ENCODE measurements at places on chromosomes 12 and 14.

DNA sequence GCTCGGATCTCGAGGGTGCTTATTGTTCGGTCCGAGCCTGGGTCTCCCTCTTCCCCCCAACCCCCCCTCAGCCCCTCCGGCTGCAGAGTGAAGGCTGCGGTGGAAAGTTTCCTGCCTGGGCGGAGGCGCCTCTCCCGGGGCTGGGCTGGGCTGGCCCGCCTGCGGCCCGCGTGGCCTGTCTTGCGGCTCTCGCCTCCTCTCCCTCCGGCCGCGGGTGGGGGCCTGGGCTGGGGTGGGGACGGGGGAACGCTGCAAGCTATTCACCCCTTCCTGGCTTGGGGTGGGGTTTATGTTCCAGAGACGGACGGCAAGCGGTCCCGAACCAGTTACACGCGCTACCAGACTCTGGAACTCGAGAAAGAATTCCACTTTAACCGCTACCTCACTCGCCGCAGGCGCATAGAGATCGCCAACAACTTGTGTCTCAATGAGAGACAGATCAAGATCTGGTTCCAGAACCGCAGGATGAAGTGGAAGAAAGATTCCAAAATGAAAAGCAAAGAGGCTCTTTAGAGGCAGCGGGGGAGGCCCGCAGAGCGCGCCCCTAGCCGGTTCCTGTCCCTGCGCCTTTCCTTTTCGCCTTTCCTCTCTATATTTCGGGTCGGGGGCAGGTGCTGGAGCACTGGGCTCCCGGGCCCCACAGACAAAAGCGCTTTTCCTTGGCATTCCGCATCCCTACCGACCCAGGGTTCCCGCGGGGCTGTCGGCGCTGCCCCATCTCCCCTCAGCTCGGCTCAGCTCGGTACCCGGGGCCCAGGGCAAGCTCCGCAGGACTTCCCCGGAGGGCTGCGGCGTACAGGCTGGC lies 1.3 kb downstream of the HOXC5 start:
- no peak for DNase-seq

DNA sequence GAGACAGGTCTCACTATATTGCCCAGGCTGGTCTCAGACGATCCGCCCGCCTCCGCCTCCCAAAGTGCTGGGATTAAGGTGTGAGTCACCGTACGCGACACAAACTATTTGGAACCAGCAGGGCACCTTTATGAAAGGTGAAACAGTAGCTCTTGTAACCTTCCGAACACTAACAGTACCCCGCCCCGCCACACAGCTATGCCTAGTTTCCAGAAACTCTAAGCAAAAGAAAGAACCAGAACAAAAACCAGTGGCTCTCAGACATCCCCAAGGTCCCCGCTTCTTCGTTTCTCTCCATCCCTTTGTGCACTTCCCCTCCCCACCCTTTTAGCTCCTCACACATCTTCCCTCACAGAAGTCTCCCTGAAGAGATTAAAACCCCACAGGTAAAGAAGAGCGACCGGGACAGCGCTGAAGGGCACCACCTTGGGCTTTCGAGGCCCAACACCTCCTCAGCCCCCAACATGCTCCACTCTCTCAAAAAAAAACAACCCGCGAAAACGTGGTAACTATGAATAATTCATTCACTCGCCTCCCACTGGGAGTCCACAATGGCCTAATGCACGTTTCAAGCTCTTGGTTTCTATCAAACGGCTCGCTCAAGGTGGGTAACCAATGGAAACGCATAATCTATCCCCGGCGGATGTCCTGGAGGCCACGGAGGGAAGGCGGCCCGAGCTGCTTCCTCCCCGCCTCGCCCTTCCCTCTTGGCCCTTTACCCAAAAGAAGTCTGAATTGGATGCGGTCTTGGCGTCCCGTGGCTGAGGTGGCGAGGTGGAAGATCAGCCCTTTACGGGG lies 877 bp downstream of the BAG5 start:
- no peak for DNase-seq

GRCh38 chr14:73741876-73742519 lies 27.8 kb upstream of the PNMA1 start:
- no peak for DNase-seq

DNA sequence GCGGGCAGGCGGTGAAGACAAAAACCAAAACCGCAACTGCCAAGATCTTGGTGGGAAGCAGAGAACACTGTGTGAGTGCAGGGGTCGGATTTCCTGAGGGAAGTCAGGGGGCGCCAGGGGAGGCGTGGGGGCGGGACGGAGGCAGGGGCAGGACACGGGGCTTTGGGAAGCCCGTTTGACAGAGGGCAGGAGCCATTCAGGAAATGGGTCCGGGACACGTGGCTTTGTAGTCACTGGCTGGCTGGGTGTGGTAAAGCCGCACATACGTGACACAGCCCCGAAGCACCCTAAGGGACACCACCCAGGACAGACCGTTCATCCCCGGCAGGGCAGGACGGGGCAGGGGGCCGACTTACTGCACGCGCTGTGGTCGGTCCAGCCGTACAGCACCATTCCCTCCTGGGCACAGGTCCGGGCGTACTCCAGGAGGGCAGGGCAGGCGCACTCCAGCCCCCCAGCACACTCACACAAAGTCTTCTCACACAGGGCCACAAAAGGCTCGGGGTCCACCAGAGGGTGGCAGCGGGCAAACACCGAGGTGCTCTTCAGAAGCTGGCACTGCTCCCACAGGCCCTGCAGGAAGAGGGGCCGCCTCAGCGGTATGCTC lies 49.4 kb downstream of the VWF start:
- no peak for DNase-seq

DNA sequence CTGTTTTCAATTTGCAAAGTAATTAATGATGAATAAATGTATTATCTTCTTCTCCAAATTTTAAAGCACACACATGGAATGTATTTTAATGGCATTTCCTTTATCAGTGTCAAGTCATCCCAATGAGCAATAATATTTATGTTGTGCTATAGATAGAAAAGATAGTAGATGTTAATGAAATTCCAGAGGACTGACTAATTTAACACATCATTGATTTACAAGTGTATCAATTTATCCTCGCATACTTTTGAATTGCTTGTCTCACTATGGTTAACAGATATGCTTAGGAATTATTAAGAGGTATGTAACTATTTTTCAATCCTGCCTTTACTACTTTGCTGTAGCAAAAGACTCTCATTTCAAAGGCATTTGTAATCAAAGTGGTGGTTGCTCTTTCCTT lies 842.9 kb downstream of the SLC6A15 start:
- no peak for DNase-seq

GRCh38 chr14:52792097-52792415 lies 649 bp upstream of the GNPNAT1 start:
- DNase-seq = no peak

DNA sequence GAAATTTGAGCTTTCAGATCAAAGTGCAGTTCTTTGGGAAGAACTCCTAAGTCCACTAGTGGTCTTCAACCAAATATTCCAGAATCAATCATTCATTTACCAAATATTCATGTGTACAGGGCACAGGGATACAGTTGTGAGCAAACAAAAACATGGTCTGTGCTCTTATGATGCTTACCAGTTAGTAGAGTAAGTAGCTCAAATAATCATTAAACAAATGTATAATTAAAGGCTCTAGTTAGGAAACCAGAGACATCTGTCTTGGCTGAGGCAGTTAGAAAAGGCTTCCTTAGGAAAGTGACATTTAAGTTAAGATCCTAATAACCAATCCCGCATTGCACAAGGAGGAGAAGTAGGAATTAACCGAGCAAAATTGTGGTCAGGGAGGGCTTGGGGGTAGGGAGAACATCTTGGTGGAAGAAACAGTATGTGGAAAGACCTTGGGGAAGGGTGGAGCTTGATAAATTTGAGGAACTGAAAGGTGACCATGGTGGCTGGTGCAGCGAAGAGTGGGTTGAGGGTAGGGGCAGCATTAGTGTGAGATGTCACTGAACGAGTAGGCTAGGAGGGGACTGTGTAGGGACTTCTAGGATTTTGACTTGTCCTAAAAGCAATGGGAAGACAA lies 40.0 kb downstream of the PEBP1 start:
- DNase-seq = no peak

DNA sequence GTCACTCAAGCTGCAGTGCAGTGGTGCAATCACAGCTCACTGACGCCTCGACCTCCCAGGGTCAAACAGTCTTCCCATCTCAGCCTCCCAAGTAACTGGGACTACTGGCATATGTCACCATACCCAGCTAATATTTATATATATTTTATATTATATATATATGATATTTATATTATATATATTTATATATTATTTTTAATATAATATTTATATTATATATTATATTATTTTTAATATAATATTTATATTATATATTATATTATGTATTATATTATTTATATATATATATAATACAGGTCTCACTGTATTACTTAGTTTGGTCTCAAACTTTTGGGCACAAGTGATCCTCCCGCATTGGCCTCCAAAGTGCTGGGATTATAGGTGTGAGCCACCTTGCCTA lies 9.4 kb downstream of the ZNF84 start:
- no peak for DNase-seq

All from NCI-H510A treated with DMSO at 0.1 percent for 48 hours (cell line).